ENCODE measurements at places on chromosomes 6 and 20.
A peak's percentile ranks its signal among the peaks of the same experiment; 100 is the strongest.

DNA sequence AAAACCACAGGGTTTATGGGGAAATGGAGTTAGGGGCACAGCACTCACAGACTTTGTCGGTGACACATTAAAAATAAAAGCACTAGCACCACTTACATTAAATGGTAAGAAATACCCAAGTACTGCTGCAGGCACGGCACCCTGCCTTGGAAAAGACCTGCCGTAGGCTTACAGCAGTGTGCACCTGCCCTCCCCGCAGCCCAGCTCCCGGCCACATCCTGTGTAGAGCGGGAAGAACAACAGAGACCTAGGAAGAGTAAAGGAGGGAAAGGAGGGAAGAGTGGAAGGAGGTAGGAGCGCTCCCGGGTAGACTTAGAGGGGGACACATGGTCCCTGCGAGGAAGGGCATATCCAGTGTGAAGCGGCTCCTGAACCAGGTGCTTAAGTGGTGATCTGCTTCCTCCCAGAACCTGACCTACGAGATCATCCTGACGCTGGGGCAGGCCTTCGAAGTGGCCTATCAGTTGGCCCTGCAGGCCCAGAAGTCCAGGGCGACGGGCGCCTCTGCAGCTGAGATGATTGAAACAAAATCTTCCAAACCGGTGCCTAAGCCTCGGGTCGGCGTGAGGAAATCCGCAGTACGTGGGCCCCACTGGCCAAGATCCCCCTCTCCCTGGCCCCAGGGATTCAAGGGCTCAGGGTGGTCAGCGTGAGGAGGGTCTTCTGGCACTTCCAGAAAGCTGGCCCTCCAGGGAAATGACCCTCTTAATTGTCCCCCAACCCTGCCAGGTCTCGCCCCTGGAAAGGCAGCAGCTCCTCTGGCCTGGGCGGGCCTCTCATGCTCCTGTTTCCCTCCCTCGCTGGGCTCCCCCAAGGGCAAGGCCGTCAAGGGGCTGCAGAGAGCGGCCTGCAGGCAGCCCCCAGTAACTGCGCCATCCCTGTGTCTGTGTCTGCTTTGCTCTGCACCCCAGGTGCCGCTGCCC, 55.5 kb downstream of the TCP11 start:
- peak; percentile 2 for DNase-seq

GRCh38 chr6:131134980-131135243, 355 bp upstream of the AKAP7 start:
- DNase-seq = no peak

DNA sequence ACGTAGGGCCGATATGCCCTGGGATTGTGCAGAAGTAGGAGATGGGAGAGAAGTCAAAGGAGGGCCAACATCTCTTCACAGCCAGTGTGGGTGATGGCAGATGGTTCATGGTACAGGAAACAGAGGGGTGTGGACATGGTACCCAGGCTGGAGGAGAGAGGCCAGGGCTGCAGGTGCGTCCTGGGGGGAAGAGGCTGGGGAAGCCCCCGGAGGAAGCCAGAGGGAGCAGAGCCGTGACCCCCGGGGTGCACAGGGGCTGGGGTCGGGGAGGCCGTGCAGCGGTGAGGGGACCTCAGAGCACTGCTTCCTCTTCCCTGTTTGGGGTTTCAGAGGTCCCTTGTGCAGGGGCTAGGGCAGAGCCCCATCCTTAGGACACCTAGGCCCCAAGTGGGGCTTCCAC, 11.2 kb upstream of the ZBTB46 start:
- DNase-seq = no peak

DNA sequence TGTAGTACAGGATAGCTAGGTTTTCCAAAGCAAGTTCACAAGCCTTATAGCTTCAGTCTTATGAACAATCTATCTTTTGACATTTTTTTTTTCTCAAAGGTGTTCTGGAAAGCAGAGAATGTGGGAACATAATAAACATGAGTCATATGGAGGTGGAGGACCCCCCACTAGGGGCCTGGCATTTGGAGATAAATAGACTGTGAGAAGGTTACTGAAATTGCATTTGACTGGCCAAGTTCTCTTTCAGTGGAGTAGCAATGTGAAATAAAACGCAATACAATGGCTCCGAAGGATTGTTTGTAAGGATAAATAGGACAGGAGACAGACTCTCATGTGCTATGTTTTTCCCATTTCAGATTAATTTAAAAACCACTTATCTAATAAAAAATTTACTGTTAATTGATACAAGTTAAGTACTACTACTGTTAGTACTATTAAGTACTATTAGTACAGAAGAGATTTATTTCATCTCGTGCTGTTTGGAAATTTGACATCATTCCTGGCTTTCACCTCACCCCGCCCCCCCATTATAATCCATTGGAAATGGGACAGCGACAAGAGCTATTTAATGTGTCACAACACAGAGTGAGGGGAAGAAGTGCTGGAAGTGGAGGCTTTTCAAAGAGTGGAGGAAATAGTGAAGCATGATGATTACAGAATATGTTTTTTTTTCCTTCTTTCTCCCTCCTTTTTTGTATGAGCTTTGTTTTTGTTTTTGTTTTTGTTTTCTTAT, 122.6 kb upstream of the ID4 start:
- DNase-seq = no peak

GRCh38 chr6:146543940-146544615, 445 bp downstream of the RAB32 start:
- peak; percentile 38 for DNase-seq

DNA sequence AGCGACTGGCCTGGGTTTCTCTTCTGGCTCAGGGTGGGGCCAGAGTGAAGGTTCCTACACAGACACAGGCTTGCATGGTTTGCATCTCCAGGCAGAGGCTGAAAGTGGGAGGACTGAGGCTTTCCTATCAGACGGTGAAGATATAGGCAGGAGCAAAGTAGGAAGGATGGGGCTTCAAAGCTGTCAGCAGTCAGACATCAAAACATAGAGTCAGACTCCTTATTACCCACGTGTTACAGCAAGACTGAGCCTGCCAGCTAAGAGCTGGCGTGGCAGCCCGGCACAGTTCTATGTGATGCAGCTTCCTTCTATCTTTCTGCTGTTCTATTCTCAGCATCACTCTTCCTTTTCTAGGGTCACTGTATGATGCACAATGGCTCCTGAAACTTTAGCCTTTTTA, 445.1 kb downstream of the DOK5 start:
- no peak for DNase-seq

GRCh38 chr6:90495216-90495817, 91.6 kb downstream of the MAP3K7 start:
- no peak for DNase-seq

GRCh38 chr6:27582928-27583725, 110.2 kb upstream of the ZNF184 start:
- peak; percentile 47 for DNase-seq

- DNase-seq = no peak
Observed at GRCh38 chr6:146890644-146891434, 292.1 kb downstream of the ADGB start.

DNA sequence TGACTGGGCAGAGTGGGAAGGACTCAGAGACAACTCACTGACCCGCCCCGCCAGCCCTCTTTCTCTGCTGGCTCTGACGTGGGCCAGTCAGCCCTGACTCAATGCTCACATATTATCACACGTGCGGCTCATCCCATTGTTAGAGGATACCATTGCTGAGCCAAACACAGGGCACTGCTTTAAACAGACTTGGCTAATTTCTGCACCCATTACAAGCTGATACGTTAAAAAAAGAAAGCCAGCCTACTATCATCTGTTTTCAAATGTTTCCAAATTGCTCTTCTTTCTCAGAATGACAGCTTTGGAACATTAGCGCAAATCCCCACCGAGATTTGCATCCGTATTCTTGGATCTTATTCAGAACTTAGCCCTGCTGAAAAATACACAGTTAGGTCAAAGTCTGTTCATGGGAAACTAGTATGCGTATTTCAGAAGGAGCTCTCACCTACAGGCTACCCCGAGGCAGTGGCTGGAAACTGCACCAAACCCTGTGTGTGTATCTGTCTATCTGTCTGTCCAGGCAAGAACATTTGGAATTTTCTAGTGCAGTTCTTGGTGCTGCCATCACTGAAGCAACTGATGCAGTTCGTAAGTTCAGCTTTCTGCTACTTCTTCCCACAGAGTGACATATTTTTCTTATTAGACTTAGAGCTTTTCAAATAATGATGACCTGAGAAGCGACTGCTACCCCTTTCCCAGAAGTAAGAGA, 32.8 kb downstream of the RAMACL start:
- peak; percentile 91 for DNase-seq

- DNase-seq = no peak
Observed at GRCh38 chr20:1993986-1994385, at the start of gene PDYN. TSS of gene PDYN (minus strand) at chr20:1994058. CDS start at chr20:1983084, 10,974 bp downstream.

DNA sequence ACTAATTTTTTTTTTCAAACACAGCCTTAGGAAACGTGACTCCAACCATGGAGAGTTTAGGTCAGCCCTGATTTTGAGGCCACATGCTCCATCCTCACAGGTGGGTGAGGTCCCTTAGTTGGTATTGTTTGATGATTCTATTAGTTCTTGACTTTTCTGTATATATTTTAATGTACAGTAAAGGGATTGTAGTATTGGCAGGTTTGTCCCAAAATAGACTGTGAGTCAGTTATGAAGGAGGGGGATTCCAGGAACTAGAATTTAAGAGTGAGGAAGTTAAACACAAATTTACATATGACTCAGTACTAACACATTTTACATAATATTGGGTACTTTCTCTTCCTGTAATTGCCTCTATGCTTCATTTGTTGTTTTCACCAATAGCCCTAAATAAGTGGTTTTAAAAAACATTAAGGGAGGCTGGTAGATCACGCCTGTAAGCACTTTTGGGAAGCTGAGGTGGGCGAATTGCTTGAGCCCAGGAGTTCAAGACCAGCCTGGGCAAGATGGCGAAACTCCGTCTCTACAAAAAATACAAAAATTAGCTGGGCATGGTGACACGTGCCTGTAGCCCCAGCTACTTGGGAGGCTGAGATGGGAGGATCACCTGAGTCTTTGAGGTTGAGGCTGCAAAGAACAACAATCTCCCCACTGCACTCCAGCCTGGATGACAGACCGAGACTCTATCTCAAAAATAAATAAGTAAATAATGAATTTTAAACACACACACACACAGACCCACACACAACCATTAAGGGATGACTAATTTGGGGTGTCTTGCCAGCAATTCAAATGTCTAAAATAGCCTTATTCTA, 81.8 kb downstream of the SGK1 start:
- DNase-seq = peak; percentile 49

DNA sequence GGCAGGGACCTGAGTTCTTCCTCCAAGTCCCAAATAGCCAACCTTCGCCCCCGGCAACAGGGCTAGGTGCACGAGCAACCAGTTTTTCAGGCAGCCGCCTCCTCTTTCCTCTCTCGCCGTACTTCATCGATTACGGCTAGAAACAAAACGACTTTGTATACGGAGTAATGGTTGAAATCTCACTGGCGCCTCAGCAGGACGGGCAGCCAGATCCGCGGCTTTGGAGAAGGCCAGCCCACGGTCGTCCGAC, 333 bp upstream of the SMIM13 start:
- no peak for DNase-seq

DNA sequence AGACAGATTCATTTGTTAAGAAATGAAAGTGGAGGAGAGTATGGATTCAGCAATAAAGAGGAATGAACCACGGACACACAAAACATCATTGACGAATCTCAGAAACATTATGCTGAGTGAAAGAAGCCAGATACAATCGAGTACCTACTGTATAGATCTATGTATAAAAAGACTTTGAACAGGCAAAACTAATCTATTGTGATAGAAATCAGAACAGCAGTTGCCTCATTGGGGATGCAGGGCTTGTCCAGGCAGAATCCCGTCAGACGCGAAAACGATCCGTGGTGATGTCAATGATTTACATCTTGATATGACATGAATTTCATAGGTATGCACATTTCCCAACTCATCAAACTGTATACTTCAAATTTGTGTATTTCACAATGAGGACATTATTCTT, 265.2 kb downstream of the CBLN4 start:
- DNase-seq = no peak

DNA sequence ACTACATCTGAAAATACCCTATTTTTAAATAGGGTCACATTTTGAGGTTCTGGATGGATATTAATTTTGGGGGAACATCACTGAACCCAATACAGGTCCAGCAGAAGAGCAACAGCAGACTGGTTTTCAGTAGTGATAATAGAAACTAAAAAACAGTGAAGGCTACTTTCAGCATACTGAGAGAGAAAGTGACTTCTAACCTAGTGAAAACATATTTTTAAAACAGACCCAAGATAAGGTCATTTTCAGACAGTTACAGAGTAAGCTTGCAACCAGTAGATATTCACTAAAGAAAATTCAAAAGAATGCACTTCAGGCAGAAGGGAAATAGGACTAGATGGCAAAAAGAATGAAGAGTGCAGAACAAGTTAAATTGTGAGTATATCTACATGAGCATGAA, 42.0 kb upstream of the TMEM244 start:
- DNase-seq = no peak

DNA sequence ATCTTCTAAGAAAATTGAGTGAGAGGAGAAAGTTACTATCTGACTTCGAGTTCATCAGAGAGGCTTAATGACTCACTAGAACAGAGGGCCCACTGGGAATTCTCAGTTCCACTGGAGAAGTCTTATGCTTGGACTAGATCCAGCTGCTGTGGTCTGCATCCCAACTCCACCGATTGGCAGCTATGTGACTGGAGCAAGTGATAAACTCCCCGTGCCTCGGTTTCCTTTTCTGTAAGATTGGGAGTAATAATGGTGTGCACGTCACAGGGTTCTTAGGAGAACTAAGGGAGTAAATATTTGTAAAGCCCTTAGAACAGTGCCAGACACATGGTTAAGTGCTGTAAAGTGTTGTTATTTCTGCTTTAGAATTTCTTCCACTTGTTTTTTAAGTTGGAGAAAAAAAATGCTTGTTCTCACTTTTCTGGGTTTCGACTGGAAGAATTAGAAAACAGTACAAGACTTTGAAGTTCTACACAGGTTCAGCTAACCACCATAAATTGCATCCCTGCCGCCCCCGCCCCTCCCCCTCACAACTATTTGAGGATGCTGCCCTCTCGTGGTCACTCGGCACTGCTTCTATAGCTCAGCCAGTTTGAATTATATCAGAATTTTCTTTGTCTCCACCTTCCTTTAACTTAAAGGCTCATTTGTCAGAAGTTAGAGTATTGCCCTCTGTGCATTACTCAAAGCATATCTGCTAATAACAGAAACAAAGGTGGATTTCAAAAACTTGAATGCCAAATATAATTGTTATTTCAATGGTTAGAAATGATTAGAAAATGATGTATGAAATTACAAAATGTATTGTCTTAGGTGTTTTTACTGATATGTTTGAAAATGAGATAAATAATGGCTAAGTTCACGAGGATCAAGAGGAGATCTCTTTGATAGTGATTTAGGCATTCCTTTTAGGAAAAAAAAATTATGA, 95.0 kb upstream of the IFNGR1 start:
- peak; percentile 51 for DNase-seq

GRCh38 chr6:46324706-46325105, 153.9 kb upstream of the ENPP5 start:
- no peak for DNase-seq

All from hepatic stellate cell (primary cell).